ENCODE measurements at places on chromosomes 12 and 14. TPM values are rescaled to one million over a fixed set of nuclear protein-coding genes. Genes with fewer than 3 reads are reported as not detected.

DNA sequence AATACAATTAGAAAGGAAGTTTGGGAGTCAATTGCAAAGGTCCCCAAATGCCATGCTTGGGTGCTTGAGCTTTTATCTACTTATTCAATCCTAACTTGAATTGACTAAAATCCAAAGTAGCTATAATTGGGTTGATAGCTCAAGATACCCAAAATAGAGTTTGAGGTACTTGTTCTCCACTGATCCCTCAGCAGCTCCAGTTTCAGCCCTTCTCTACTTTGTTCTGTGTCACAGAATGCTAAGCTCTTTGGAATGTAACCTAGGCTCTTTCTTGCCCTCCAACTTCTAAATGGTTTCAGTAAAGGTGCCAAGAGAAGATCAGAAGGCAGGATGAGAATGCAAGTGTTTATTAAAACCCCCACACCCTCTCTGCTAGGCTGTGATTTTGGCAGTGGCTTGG lies 251.4 kb upstream of the CLEC14A start:
- DNase-seq = no peak

- no peak for DNase-seq
Measured at GRCh38 chr14:85252011-85252410, 277.9 kb upstream of the FLRT2 start.

DNA sequence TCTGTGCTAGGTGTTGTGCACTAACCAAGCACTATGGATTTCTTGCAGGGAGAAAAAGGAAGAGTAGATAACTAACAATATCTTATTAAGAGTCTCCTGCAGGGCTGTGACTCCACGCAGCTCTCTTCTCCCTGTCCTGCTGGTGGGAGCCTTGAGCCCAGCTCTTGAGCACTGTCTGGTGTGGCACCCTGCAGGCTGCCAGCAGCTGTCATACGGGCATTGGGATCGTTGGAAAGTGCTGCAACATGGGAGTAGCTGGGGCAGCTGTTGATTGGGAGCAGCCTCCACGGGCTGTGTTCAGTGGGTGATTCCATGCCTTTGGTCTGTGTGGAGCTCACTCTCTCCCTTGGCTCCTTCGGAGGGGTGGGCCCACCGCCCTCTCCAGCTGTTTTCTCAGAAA lies 125.3 kb downstream of the FBXL14 start:
- DNase-seq = no peak

GRCh38 chr12:11133162-11133561 lies 1.3 kb downstream of the TAS2R30 start:
- no peak for DNase-seq

DNA sequence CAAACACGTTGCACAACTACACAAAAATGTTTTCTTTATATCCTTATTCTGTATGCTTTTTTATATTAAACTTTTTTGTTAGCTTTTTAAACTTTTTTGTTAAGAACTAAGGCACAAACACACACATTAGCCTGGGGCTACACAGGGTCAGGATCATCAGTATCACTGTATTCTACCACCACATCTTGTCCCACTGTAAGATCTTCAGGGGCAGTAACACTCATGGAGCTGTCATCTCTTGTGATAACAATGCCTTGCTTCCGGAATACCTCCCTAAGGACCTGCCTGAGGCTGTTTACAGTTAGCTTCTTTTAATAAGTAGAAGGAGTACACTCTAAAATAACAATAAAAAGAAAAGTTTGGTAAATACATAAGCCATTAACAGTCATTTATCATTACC lies 42.2 kb downstream of the PLEKHA5 start:
- no peak for DNase-seq

GRCh38 chr14:85501751-85502150 lies 28.2 kb upstream of the FLRT2 start:
- DNase-seq = no peak

CS gene
- 143 TPM for total RNA-seq

All from kidney epithelial cell (primary cell).